ENCODE measurements at places on chromosomes 13 and 19.

DNA sequence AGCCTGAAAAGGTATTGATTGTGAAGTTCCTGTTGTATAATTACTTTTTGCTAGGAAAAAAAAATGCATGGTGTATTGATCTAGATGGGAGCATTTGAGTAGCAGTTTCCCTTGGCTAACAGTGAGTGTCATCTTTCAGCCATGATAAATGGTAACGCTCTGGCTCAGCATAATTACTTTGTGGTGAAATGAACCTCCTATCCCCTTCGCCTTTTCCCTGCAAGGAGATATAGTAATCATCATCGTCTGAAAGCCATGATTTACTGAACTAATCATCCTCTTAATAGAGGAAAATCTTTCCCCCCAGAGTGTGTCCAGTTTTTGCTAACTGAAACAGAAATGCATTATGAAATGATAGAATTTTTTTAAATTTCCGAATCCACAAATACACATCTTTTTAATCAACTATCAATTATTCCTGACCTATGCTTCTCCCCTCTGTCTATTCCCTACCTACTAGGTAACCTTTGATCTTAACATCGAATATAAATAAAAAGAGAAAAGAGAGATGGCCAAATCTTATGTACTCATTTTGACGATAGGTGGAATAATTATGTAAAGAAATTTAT, 88.7 kb downstream of the MAB21L1 start:
- DNase-seq, result no peak

- DNase-seq, result no peak
Measured at GRCh38 chr13:36098080-36098479, 33.1 kb downstream of the DCLK1 start.

GRCh38 chr13:82634946-82635345, 1247.3 kb downstream of the SLITRK1 start:
- no peak for DNase-seq

GRCh38 chr13:100710176-100710575, 35.6 kb upstream of the TMTC4 start:
- DNase-seq, result no peak

DNA sequence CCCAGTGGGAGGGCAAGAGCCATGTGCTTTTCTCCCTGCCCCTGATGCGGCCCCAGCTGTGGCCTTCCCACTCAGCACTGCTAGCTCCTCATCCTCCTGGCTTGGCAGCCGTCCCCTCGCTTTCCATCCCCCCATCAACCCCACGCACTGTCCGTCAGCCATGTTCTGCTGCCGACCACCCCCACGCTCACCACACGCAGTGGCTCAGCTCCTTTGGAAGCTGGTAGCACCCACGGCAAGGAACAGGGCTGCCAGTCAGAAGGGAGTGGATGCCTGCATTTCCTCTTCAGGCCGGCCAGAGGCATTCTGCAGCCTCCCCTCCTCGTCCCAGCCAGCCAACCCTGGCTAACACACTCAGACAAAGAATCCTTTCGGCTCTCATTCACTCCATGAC, 6.3 kb downstream of the CALM3 start:
- DNase-seq, result no peak

DNA sequence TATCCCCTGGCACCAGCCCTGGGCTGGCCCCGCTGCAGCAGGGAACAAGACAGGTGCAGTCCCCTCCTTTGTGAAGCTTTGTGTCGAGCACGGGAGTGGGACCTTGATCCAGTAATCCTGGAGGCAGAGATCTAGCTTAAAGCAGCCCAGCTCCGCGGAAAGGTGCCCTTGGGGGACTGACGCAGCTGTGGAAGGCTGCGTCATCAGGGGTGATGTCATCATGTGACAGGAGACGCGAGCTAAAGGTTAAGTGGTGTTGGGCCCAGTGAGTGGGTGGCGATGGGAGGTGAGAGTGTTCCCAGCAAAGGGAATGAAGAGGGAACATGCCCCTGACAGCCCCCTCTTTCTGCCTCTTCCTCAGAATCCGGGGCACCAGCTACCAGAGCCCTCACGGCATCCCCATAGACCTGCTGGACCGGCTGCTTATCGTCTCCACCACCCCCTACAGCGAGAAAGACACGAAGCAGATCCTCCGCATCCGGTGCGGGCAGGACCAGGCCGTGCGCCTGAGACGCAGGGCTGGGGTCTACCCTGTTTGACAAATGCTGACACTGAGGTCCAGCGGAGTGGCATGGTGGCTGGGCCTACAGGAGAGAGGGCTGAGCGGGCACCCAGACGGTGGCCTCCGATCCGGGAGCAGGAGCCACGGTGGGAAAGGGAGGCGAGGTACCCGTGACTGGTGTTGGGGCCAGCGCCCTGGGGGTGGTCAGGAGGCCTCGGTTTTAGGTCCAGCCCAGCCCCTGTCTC, 2.6 kb downstream of the LHB start:
- no peak for DNase-seq

DNA sequence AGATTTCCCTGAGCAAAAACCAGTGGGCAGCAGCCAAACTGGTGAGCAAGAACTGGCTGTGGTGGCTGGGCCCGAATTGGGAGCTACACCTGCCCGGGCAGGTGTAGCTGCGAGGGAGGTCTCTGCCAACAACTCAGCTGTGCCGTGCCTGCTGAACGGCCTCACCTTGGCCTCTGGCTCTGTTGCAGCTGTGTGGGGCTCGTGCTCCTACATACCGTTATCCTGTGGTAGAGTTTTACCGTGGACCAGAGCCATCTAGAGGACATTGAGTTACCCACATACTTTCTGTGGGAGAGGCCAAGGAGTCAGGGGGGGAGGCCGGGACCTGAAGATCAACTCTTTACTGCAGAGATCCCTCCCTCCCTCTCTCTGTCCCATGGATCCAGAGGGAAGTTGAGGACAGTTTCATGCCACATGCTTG, 113.2 kb downstream of the TM9SF2 start:
- DNase-seq, result no peak

DNA sequence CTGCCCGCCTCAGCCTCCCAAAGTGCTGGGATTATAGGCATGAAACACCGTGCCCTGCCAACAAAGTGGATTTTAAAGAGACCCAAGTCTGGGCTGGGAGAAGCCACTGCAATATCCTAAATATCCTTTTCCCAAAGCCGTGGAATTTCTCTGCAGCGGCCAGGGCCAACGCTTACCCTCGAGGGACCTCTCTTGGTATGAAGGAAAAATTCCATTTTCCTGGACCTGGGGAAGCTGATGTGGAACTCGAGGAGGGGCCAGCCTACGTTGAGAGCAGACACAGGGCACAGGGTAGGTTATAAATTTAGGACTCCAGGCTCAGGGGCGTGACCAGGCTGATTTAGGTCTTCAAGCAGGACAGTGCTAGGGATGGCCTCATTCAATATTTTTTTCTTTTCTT, 17.7 kb upstream of the UPF1 start:
- DNase-seq, result no peak

- DNase-seq, result peak; percentile 44
Measured at GRCh38 chr19:15508035-15508710, at the start of gene CYP4F22. TSS of gene CYP4F22 (plus strand) at chr19:15508525. CDS start at chr19:15525337, 16,812 bp downstream.

DNA sequence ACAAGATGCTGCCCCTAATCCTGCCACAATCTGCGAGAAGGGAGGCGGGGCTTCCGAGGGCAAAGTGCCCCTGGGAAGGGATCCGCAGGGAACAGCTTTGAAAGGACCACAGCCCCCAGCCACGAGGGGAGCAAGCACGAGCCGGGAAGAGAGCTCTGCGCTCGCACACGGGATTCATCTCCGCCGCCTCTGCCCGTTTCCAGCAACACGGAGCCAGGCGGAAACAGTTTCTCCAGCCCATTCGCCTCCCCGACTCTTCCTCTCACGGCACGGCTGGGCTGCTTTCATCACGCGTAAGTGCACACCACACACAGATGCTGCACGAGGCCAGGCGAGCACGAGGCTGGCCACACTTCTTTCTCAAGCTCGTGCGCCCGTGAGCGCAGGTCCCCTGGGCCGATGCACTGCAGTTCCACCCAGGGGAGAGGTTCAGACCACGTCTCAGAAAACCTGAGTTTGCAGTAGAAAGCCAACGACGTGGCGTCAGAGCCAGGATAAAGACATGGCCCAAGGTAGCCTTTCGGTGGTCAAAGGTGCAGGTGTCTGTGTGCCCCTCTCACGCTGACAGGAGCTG, 33.6 kb downstream of the NAXD start:
- DNase-seq, result no peak

GRCh38 chr13:32895296-32895695, 120.9 kb upstream of the KL start:
- no peak for DNase-seq

DNA sequence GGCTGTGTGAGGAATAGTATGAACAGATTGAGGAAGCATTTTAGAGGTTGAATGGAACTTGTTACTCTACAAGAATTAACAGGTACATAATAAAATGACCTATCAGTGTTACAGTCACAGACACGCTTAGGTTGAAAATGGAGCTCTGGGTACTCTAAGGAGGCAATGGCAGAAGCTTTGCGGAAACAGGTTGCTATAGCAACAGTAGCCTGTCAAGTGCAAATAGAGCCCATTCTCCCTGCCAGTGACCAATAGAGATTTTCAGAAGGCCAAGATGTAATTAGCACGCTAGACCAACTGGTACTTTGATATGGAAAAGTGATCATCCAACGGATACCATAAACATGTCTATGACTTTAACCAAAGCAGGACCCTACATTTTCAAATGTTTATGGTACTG, 148.5 kb upstream of the FREM2 start:
- DNase-seq, result no peak

DNA sequence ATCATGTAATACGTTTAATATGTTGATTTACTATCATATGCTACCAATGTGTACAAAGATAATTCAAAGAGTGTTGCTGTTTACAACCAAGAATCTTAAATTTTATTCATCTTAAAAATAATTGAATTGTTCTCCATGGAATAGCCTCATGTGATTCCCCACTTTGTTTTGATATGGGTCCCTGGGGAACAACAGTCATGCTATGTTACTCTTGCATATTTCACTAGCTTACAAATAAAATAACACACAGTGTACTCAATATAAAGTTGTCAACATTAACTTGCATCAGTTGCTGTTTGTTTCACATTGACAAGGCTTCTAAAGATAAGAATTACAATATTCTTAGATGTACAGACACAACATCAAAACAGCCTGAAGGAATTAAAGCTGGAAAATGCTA, 2.3 kb downstream of the ENOX1 start:
- no peak for DNase-seq

GRCh38 chr19:3625996-3626472, 556 bp downstream of the CACTIN start:
- DNase-seq, result no peak

DNA sequence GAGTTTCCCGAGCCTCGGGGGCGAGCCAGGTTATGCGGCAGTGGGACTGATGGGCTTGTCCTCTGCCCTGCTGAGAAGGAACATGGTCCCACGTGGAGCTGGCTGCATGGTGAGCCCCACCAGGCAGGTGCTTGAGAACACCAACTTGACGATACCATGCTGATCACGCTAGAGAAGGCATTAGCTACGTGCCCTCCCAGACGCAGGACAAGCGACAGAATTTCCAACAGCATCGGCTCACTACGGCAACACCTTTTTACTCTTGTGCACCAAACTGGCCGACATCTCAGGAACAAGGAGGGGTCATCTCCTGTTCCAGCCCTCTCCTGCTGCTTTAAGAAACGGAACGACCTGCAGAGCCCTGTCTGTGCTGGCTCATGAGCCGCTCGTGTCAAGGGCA, 8.3 kb downstream of the ZFR2 start:
- DNase-seq, result no peak
